ENCODE measurements at places on chromosomes 4 and X. TPM values are rescaled to one million over a fixed set of nuclear protein-coding genes. Genes with fewer than 3 reads are reported as not detected.

The CT55 gene
- not detected for total RNA-seq

The ITIH6 gene
- not detected for total RNA-seq

The GPR34 gene
- total RNA-seq = under 0.01 TPM

The C4orf50 gene
- not detected for total RNA-seq

The TACC3 gene
- 1.8 TPM for total RNA-seq

The TRPC5OS gene
- not detected for total RNA-seq

The MSX1 gene
- total RNA-seq = 5.3 TPM

The CASP3 gene
- total RNA-seq = 47.7 TPM

Measured in smooth muscle cell of the umbilical artery (primary cell).